Activated T-helper 1 cell treated with Interleukin-2 at 50 U/mL for 16 hours (primary cell): ENCODE measurements at places on chromosomes 5 and 9.

GRCh38 chr5:150671509-150672236, 10.6 kb downstream of the MYOZ3 start:
- DNase-seq, result no peak

GRCh38 chr9:21964925-21965385, 29.2 kb downstream of the CDKN2A start:
- DNase-seq, result no peak

DNA sequence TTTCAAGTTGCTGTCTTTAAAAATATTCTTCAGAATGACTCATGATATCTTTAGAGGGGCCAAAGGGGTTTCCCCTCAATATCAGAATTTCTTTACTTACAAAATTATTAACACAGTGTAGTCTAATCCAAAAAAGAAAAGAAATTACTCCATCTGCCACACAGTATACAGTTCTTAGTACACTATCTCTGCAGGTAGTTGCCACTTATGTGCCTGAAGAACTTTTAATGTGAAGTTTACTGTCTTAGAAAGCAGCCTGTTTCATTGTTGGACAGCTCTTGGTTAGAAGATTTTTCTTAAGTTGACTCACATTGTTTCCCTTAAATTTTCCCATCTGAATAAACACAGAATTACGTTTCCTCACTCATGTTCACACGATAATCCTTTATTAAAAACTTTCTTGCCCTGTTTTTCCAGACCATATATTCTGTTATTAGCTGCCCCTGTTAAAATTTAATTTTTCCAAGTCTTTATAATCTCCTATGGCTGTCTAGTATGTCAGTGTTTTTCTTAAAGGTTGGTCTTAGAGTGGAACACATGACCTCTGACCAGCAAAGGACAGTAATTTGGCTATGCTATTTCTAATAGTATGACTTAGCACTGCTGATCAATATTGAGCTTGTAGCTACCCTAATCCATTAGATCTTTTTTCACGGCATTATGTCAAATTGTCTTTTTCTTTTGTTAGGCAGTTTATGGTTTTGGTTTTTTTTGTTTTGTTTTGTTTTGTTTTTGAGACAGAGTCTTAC, 21.8 kb upstream of the FKTN start:
- no peak for DNase-seq

DNA sequence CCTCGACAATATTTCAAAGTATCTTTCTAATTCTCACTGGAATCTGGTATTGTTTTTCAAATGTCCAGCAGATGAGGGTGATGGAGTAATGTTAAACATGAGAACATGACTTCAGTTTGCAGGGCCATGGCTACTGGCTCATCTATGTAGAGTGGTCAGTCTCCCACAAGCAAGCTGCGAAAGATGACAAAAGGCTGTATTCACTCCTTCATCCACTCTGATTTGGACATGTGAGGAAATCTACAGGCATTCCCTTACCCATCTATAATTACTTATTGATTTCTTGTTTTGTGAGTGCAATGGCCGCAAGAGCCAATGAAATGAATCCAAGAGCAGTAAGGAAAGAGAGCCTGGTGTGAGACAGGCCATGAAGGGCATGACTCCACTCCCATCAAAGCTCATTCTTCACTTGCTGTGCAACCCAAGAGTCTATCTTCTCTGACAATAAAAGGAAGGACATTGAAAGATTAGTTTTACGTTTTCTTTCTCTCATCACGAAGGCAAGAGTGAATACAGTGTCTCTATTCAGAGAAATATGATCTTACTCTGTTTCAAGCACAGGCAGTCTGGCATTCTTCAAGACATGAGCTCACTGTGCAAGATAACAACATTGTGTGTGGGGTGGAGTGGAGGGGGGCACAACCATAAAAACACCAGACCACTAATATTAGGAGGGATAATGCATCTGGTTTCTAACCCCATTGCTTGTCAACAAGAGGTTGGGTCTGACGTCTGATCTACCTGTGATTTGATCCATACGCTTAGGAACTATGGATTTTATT, 249.6 kb upstream of the DAP start:
- no peak for DNase-seq

DNA sequence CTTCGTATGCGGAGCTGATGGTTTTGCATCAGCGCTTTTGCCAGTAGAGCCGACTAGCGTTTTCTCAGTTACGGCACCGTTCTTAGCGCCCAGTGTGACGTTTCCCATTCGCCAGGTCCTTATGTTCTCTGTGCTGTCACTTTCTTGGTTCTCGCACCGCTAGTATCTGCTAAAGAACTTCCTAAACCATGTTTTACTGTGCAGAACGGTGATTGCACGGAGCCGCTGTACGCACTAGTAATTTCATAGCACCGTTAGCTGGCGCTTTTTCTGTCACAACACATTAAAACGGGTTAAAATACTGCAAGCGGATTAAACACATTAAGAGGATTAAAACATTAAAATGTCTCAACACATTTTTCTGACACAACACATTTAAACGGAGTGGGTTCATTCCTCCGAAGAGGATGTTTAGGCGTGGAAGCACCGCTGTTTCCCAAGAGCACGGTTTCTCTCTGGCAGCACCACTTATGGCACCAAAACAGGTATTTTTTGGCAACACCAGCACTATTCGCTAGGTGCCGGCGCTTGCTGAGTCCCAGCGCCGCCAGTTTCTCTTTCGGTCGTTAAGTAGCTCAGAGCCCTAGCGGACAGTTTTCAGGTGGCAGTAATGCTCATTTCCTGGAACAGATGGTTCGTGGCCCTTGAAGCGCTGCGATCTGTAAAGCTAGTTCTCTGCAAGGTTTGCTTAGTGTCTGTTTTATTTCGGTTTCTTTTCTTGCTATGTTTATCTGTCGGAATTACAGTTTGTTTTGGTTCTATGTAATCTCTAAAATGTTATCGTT, 20.3 kb downstream of the ANXA2R start:
- DNase-seq, result no peak

DNA sequence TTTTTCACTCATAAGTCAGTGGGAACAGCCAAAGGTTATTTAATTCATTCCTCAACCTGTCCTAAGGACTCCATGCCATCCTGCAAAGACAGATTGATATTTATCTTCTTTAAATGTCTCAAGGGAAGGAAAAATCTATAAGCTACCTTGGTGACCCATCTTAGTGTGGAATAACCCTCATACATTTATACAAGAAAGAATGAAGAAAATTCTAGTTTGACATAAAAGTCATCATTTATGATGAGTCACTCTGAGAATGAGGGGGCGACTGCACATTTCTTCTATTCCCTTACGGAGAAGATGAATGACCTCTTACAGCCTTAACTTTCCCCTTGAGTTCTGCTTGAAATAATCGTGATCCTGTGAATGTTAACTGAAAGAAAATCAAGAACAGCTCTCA, 26.8 kb upstream of the NUDT12 start:
- no peak for DNase-seq

GRCh38 chr5:154437281-154437965, 8.4 kb upstream of the SAP30L start:
- no peak for DNase-seq

- DNase-seq, result no peak
These were observed 2.7 kb upstream of the BTNL9 start for GRCh38 chr5:181037365-181037861.

DNA sequence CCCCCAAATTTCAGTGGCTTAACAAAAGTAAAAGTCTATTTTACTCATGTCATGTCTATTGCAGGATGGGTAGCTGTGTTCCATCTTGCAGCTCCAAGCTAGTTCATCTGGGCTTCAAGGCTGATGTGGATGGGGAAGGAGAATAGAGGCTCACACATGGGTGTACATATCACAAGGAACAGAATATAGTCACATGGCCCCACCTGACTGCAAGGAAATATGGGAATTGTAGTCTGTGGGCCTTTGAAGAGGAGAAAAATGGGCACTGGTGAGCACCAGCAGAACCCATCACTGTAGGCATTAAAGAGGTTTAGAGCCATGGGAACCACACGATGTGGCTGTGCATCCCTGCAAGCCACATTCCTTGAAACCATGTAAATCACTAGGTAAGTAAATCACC, 17.9 kb upstream of the TRIO start:
- no peak for DNase-seq

DNA sequence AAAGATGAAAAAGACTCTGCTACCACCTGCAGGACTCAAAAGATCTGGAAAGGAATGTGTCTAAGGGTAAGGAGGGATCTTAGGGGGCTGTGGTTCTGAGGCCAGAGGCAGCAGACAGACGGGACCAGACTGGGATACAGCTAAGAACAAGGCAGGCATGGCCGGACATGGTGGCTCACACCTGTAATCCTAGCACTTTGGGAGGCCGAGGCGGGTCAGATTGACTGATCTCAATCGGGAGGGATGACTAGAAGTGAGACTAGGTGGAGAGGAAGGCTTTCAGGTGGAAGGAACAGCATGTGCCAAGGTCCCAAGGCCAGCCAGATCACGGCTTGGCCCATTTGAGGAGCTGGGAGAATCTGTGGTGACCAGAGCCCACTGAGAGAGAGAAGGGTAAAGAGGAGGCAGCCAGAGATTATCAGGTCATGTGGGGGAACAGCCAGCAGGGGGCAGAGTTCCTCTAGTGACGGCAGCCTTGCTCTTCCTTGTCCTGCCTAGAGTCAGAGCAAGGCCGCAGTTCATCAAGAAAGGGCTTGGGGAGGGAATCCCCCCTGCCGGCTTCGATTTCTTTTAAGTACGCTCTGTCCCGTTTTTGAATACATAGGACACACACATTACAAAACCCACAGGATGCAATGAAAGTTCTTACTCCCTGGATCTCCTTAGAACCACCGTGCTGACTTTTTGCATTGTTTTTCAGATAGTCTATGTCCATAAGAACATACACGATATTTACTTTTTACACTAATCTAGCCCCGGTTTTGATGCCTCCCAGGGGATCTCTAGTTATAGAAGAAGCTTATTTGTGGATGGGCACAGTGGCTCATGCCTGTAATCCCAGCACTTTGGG, 2.6 kb upstream of the OLFML2A start:
- peak; percentile 65 for DNase-seq

DNA sequence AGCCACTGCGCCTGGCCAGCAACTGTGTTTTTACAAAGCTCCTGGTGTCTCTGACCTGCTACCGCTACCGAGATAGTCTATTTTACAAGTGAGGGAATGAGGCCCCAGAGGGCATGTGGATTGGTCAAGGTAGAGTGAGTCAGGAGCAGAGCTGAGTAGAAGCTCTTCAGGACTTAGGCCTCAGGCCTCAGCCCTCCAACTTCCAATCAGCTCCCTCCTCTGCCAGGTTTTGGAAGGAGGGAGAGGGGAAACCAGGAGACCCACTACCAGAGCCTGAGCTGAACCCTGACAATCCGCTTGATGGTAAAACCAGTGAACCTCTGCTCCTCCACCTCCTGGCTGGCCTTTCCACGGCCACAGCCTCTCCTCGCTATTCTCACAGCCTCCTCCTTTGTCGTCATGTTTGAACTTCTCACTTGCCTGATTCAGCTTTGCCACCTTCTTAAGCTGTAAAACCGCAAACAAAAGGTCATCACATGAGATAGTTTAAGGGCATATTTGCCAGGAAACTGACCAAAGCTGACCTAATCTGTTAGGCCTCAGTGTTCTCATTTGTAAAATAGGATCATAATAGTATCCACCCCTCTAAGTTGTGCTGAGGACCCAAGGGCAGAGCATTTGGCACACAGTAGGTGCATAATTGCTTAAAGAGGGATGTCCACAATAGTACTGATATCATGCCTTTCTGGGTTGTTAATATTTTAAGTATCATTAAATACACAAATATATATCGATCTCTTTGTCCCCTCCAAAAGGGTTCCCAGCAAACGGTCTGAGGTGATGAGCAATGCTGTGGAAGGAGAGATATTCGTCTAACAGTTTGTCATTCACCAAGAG, 1.7 kb downstream of the TRAF1 start:
- DNase-seq, result no peak

- DNase-seq, result no peak
These were observed 162.5 kb downstream of the CD180 start for GRCh38 chr5:67033880-67034651.

DNA sequence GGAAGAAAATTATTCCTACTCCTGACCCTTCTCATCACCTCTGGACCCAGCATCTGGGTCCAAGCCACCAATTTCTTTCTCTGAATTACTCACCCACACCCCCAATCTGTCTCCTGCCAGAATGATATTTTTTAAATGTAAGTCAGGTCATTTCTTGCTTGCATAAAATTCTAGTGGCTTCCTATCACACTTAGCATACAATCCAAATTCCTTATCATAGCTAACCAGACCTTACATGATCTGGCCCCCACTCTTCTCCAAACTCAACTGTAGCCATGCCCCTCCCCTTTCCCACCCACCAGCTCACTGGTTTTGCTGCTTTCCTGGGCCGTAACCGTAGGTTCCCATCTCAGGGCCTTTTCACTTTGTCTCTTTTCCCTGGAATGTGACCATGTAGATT, 15.2 kb downstream of the HTR4 start:
- no peak for DNase-seq

DNA sequence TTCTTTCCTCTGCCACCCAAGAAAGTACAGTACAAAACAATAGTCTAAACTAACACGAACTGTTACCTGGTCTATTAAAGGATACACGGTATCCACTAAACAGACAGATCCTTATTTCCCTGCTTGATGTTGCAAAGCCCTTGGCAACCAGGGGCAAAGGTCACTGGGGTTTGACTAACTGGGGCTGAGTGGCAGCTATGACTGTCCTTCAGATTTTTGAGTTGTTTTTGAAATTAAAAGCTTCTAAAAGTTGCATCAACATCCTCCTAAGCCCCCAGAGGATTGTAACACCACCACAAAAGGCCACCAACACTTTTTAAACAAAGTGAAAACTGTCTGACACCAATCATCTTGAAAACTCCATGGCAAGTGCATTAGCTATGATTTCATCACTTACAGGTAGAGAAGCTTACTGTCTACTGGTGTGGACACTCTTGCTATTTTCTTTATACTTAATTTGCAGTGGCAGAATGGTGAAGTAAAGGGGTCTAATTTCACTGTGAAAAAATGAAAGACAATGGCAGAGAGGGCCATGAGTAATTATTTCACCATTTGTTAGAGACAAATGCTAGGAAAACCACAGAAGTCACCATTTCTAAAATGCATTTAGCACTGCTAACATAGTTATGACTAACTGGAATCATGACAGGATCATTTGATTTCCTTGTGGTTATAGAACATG, 292.4 kb downstream of the EFNA5 start:
- DNase-seq, result no peak

DNA sequence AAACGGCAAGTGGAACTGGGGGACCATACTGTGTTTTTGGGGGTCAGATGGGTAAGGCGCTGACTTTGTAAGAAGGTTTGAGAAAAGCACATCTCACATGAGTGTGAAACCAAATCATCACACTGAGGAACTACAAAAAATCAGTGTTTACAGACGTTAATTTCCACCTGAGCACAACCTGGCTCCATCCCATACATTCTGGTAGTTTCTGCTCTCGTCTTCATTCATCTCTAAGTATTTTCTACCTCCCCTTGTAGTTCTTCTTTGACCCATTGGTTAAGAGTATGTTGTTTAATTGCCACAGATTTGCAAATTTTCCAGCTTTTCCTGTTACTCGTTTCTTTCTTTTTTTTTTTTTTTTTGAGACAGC, 8.9 kb upstream of the DPP7 start:
- DNase-seq, result no peak
